ENCODE measurements at places on chromosomes 4 and X.

- H3K36me3 ChIP-seq, result no peaks in the 10 kb centered on the region
- no peaks in the 10 kb centered on the region for H3K4me1 ChIP-seq
- DNase-seq, result no peak
- no peak overlapping the region for H3K4me3 ChIP-seq
- H3K27ac ChIP-seq, result no peak overlapping the region
- no peaks in the 10 kb centered on the region for H3K27me3 ChIP-seq
Observed at GRCh38 chr4:188455062-188455752, 316.0 kb downstream of the TRIML1 start.

DNA sequence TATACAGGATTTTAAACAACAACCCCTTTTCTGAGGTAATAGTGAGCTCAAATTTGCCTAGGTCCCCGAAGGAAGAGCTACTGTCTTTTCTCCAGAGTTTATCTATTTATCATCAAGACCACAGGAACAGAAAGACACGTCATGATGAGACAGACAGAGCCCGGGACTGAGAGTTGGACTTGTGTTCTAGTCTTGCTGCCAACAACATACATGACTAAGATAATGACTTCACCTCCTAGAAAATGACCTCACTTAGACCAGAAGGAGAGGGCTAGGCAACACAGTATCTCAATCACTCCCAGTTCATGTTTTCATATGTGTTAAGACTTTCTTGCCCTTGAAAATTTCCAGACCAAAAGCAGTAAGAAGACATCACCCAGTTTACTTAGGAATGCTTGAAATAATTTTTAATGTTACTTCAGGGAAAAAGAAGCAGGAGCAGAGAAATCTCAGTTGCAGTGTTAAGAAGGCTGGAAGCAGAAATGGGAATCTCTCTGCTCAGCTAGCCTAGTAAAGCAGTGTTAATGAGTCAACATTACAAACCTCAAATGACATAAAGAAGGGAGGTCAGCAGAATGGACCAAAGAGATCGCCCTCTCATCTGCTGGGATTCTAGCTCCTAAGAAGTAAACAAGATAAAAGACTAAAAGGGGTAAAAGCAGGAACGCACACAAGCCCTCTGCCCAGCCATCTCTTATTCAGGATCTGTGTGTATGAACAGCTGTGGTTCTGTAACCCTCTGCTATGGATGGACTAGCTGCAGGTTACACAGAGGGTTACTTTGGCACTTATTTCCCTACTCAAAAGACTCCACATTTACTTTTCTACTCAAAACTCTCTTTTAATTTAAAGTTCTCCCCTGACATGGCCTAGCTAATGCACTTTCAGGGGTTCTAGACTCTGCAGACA, 24.8 kb downstream of the PDGFC start:
- H3K27ac ChIP-seq, result no peak overlapping the region
- H3K4me1 ChIP-seq, result no peaks in the 10 kb centered on the region
- no peaks in the 10 kb centered on the region for H3K27me3 ChIP-seq
- DNase-seq, result no peak
- no peak overlapping the region for H3K4me3 ChIP-seq

DNA sequence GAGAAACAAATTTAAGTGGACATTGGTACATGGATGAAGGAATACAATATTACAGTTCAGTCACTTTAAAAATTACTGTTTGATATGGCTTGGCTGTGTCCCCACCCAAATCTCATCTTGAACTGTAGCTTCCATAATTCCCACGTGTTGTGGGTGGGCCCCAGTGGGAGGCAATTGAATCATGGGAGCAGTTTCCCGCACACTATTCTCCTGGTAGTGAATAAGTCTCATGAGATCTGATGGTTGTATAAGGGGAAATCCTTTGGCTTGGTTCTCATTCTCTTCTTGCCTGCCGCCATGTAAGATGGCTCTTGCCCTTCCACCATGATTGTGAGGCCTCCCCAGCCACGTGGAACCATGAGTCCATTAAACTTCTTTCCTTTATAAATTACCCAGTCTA, 804.2 kb upstream of the FRG1 start:
- no peak overlapping the region for H3K27ac ChIP-seq
- H3K27me3 ChIP-seq, result no peaks in the 10 kb centered on the region
- no peaks in the 10 kb centered on the region for H3K36me3 ChIP-seq
- H3K4me3 ChIP-seq, result no peak overlapping the region

- no peaks in the 10 kb centered on the region for H3K27me3 ChIP-seq
- no peak overlapping the region for H3K27ac ChIP-seq
- H3K4me1 ChIP-seq, result no peaks in the 10 kb centered on the region
- no peak overlapping the region for H3K4me3 ChIP-seq
- peak; percentile 18 for DNase-seq
- no peaks in the 10 kb centered on the region for H3K36me3 ChIP-seq
Observed at GRCh38 chrX:128992107-128992971, 531.0 kb downstream of the SMARCA1 start.

DNA sequence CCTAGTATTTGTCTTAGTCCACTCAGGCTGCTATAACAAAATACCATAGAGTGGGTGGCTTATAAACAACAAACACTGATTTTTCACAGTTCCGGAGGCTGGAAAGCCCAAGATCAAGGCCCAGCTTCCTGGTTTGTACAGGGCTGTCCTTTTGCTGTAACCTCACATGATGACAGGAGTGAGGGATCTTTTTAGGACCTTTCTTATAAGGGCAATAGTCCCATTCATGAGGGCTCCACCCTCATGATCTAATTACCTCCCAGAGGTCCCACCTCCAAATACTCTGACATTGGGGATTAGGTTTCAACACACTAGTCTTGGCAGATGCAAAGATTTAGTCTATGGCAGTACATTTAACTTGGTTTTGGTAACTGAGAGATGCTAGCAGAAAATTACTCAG, 20.9 kb downstream of the GPAT3 start:
- no peak for DNase-seq
- no peak overlapping the region for H3K27ac ChIP-seq
- no peaks in the 10 kb centered on the region for H3K36me3 ChIP-seq

GRCh38 chrX:31266203-31267076, 194.6 kb upstream of the FTHL17 start:
- H3K4me3 ChIP-seq, result peak overlapping the region; percentile 38
- no peaks in the 10 kb centered on the region for H3K36me3 ChIP-seq
- H3K27ac ChIP-seq, result no peak overlapping the region

DNA sequence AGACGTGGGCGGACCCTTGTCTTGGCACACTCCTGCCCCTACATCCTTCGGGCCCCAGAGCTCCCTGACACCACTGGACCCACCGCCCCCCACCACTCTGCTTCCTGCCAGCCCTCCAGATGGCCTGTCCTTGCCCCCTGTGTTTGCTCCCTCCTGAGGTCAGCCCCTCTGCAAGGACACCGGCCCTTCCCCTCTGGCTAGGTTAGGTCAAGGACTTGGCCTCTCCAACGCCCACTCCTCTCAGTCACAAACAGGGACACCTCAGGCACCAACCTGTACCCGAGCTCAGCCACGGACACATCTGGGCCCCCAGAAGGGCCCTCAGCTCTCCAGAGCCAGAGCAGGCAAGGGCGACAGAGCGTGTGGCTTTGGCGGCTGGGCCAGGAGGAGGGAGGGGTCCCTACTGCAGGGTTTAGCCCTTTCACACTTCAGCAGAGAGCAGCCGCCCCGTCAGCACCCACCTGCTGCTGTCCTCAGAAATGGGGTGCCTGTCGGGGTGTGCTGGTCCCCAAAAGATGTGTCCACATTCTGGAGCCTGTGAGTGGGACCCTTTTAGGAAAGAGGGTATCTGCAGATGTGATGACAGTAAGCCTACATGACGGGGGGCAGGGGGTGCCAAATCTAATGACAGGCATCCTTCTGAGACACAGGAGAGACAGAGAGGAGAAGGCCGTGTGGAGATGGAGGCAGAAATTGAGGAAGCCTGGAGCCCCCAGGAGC, 23.5 kb upstream of the DUSP9 start:
- H3K27me3 ChIP-seq, result peaks cover 30% of the 10 kb centered on the region
- no peaks in the 10 kb centered on the region for H3K36me3 ChIP-seq
- no peaks in the 10 kb centered on the region for H3K4me1 ChIP-seq
- no peak overlapping the region for H3K4me3 ChIP-seq
- no peak for DNase-seq

DNA sequence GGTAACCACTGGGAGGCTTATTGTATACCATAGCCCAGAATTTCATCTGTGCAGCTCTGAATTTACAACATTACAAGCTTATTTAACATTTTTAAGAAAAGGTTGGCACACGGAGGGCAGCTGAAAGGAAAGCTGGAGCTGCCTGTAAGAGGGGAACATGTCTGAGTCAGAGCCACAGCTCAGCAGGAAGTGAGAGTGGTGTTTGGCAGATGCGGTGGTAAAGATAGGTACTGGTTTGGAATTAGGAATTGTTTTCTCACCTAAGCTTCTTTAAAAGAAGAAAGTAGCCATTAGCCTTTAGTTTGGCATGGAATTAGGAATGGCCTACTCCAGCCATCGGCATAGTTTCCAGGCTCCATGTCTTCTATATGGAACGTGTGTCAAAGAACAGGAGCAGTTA, 172.5 kb upstream of the ANXA3 start:
- H3K27me3 ChIP-seq, result peaks cover 9% of the 10 kb centered on the region
- H3K36me3 ChIP-seq, result no peaks in the 10 kb centered on the region
- H3K4me1 ChIP-seq, result no peaks in the 10 kb centered on the region
- H3K4me3 ChIP-seq, result no peak overlapping the region
- H3K27ac ChIP-seq, result no peak overlapping the region

GRCh38 chrX:49072712-49073095, 1.1 kb downstream of the PRAF2 start:
- H3K36me3 ChIP-seq, result peaks cover 21% of the 10 kb centered on the region
- peaks cover 24% of the 10 kb centered on the region for H3K4me1 ChIP-seq
- H3K4me3 ChIP-seq, result peak overlapping the region; percentile 81

DNA sequence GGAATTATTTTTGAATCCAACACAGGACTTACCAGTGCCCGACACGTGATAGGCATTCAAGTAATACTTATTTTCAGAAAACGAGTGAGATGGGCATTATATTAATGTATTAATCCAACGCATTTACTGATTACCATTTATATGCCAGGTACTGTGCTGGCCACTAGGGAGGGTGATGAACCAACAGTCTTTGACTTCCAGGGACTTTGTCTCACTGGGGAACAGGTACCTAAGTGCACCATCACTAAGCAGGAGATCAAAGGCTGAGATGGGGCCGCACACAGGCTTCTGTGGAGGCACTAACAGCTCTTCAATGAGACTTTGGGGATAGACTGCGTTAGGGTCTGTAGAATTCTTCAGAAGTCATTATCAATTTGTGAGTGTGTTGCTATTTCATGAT, 5.7 kb upstream of the TADA2B start:
- no peak overlapping the region for H3K4me3 ChIP-seq
- peaks cover 10% of the 10 kb centered on the region for H3K4me1 ChIP-seq
- H3K27me3 ChIP-seq, result peaks cover 14% of the 10 kb centered on the region
- H3K36me3 ChIP-seq, result peaks cover 4% of the 10 kb centered on the region
- no peak for DNase-seq

DNA sequence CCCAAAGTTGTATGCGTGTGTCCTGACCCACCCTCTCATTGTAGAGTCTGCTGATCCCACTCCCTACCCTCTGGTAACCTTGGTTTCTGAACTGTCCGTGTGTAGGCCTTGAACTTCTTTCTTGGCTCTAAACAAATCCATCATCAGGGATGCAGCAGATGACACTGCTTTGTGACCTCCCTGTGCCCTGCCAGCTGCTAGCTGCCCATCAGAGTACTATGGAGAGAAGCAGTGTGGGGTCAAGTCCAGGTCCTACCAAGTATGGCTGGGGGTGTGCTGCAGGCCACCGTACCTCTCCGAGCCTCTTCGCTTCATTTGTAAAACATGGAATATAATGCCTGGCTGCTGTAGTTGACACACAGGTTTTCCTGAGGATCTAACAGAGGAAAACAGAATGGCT, 183.5 kb upstream of the RBPJ start:
- H3K4me3 ChIP-seq, result no peak overlapping the region
- no peaks in the 10 kb centered on the region for H3K36me3 ChIP-seq
- H3K27ac ChIP-seq, result no peak overlapping the region
- no peak for DNase-seq

GRCh38 chr4:185722029-185722316, 90.0 kb downstream of the SORBS2 start:
- H3K36me3 ChIP-seq, result no peaks in the 10 kb centered on the region
- no peak overlapping the region for H3K4me3 ChIP-seq
- H3K27ac ChIP-seq, result no peak overlapping the region
- peaks cover 6% of the 10 kb centered on the region for H3K27me3 ChIP-seq

GRCh38 chr4:123649645-123650391, 253.2 kb downstream of the SPRY1 start:
- no peak overlapping the region for H3K27ac ChIP-seq
- H3K4me3 ChIP-seq, result no peak overlapping the region
- H3K4me1 ChIP-seq, result no peaks in the 10 kb centered on the region
- no peaks in the 10 kb centered on the region for H3K36me3 ChIP-seq
- no peaks in the 10 kb centered on the region for H3K27me3 ChIP-seq

- H3K27ac ChIP-seq, result no peak overlapping the region
- no peaks in the 10 kb centered on the region for H3K27me3 ChIP-seq
- no peaks in the 10 kb centered on the region for H3K4me1 ChIP-seq
- H3K4me3 ChIP-seq, result no peak overlapping the region
- no peak for DNase-seq
Observed at GRCh38 chr4:121472937-121473721, 92.3 kb upstream of the QRFPR start.

DNA sequence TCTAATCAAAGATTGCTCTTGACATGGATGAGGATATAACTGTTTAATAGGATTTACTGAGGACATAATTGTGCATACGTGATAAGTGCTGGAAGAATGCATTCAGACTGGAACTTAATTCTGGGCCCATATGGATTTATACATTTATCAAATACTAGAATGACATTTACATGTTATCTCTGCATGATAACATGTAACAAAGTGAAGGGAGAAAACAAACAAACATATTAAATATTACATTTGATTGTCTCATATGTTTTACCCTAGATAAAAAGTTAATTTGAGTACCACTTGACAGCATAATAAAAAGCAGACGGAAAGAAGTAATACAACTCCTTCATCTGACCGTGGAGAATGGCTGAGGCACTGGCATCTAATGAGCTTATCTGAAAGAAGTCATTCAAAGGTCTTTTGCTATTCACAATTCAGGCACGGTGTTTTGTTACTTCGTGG, 297.8 kb downstream of the PPP3CA start:
- no peak overlapping the region for H3K27ac ChIP-seq
- H3K4me1 ChIP-seq, result no peaks in the 10 kb centered on the region
- H3K4me3 ChIP-seq, result no peak overlapping the region
- DNase-seq, result no peak
- no peaks in the 10 kb centered on the region for H3K27me3 ChIP-seq

DNA sequence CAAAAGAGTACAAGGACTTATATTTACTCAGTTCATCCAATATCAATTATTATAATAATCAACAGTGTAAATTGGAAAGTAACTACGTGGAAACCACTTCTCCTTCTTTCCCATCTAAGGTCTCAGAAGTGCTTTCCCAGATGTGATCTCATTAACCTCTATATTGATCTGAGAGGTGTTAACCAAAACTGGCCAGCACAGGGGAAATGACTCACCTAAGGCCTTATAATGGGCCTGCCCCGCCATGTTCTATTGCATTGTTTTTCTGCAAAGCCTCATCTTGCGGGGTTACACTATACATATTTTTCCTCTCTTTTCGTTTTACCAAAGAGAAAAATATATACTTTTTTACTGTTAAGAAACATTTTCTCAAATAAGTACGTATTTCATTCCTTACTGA, 20.5 kb downstream of the RAB40A start:
- no peak overlapping the region for H3K4me3 ChIP-seq
- no peak for DNase-seq
- H3K4me1 ChIP-seq, result no peaks in the 10 kb centered on the region
- H3K27ac ChIP-seq, result no peak overlapping the region
